CD4-positive, alpha-beta T cell (primary cell): ENCODE measurements at places on chromosomes 3 and 15.

DNA sequence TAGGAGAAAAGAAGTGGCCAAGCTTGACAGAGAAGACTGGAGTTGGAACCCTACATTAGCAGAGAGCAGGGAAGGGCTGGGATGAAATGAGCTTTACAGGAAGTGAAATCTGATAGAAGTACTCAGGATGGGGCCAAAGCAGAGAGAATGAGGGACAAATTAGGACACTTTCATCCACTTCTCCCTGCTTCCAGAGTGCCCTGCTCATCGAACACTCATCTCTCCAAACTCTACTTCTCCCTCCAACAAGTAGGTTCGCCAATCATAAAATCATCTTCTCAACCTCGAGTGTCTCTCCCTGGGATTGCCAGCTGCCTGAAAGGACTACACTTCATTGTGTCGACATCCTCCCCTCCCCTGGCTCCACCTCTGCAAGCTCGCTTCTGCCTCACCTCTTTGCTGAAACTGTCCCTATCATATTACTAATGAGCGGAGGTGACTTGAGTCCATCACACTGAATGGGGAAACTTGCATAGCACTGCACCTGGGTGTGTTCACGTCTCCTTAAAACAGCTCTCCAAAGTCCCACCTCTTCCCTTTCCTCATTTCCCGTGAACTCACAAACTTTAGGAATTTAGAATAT lies 365.8 kb downstream of the FOXP1 start:
- DNase-seq: no peak

- no peak for DNase-seq
Observed at GRCh38 chr3:184327171-184327570, 10.2 kb upstream of the FAM131A start.

DNA sequence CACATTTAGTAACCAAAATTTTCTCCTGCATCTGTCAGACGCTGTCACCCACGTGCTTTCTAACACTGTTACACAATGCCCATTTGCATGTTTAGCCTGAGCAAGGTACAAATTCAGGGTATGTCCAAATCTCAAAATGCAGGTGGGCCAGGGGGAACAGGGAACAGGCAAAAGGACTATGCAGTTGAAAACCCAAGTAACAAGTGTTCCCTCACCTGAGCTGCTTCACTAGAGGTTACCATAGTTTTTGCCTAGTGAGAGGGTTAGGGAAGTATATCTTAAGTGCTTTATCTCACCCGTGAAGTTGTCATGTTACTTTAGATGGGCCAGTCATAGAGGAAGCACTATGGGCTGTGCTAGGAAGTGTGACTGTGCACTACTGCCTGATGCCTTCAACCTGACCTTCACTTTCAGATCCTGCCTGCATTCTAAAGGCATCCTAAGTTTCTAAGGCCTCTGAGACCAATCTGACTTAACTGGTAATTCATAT lies 6.0 kb upstream of the TMEM87A start:
- no peak for DNase-seq

GRCh38 chr3:10337323-10338163 lies 16.6 kb upstream of the SEC13 start:
- DNase-seq: no peak

- no peak for DNase-seq
Observed at GRCh38 chr15:70474471-70475406, 288.6 kb downstream of the UACA start.

DNA sequence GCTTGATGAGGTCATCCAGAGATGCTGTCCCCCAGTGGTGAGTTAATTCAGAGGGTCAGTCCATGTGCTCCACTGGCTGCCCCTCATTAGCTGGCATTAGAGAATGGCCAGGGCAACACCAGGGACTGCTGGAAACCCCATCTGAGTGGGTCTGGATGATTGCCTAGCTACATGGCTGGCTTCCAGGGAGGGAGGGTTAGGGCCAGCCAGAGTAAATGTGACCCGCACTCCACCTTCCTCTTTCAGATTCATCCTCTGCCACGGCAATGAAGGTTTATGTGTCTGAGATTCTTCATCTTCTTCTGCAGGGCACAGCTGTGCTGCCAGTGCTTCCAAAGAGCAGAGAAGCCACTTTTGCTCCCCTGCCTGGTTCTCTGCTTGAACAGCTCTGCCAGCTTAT lies 391.9 kb downstream of the OCA2 start:
- no peak for DNase-seq

DNA sequence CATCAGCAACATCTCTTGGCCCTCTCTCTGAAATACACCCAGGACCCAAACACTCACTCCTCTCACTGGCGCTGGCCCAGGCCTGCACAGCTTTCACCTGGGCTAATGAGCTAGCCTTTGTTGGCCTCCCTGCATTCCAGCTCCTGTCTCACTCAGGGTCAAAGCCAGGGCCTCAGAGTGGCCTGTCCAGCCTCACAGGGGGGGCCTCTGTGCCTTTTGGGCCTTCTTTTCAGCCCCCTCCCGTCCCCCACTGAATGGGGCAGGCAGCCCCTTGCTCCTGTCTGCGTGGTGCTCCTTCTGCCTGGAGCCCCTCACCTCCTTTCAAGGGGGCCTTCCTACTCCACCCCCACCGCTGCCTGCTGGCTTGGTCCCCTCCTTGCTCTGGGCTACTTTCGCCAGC lies 59.0 kb upstream of the PRR23E start:
- DNase-seq: no peak

DNA sequence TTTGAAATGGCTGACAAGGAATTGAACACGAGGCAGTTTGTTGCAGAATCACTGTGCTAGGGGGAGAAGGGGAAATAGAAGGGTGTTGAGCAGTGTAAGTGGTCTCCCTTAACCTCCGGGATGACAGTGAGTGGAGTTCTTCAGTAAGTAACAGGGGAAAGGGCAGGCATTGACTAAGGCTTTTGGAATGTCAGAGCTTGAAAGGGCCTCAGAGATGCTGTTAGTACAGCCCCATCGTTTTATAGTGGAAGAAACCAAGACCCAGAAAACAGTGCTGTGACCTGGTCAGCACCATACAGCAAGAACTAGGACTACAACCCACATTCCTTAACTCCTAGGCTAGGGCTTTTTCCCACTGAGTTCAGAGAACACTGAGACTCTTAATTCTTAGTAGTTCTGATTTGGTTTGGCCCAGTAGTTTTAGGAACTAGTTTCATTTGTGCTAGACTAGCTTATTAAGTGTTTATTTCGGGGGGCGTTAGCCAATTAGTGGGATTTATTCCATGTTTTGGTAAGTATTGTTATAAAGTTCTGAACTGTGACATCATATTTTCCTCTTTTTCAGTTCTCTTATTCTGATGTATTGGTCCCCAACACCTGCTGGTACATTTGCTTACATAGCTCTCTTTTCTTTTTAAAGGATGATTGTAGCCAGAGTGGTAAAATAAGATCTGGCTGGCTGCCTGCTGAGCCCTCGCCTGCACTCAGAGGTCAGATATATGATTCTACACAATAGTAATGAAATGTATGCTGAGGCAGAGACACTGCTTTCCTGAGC lies 34.2 kb downstream of the RAB11A start:
- no peak for DNase-seq

GRCh38 chr3:28978092-28978491 lies 302.8 kb upstream of the RBMS3 start:
- DNase-seq: no peak

DNA sequence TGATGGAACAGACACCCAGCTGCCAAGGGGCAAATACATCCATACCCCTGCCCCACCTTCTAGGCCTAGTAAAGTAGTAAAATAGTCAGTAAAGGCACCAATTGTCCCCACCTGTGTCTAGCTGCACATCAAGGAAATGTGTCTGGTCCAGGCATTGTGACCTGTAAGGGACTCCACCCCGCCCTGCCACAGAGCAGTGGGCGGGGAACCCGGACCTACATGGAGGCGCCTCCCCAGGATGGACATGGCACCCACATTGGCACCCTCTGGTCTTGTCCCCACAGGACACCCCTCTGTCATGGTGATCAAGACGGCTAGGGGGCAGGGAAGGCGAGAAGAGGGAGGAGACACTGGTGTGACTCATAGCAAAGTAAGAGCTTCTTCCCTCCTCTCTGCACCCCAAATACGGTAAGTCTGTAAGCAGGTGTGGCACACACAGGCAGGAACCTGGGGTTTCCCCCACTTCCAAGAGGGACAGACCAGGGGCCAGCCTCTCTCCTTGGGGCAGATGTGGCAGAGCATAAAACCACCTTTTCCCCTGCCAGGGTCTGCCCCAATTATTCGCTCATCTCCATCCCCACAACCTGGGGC lies 13.5 kb upstream of the LINGO1 start:
- no peak for DNase-seq
